Head of caudate nucleus (tissue), 42 donors: ENCODE measurements at places on chromosomes 2 and 18.
A peak's percentile ranks its signal among the peaks of the same experiment; 100 is the strongest.

DNA sequence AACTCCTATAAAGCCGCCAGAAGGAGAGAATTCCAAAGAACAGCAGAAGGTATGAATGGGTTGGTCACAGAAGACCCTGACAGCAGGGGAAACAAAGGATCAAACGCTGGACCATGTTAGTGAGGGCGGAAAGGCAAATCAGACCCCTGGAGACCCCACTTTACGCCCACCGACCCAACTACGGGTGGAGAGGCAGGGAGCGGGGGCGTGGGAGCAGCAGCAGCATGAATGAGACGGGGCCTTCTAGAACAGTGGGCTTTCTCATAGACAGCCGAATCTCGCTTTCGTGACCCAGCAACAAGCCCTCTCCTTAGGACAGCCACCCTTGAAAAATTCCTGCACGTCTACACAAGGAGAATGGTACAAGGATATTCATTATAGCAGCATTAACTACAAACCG lies 191.0 kb downstream of the HDAC4 start:
- peak; percentile 18 for DNase-seq

- no peak for DNase-seq
Observed at GRCh38 chr2:65299246-65299645, 71.6 kb downstream of the ACTR2 start.

DNA sequence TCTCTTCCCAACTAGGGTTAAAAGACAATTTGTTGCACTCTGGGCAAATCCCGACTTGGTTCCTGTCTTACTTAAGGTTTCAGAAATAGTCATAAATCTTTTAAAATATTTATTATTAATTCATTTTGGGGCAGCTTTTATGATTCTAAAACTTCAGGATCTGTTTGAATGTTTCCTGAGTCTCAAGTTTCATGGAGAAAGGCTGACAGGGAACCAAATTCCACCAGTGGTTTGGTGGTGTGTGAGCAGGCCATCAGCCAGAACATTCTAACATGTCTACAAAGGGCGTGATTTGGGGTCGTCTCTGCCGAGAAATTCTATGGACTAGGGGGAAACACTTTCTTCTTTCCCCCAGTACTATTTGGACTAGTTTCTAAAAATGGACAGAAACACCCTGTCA lies 366.4 kb downstream of the ZNF521 start:
- no peak for DNase-seq

DNA sequence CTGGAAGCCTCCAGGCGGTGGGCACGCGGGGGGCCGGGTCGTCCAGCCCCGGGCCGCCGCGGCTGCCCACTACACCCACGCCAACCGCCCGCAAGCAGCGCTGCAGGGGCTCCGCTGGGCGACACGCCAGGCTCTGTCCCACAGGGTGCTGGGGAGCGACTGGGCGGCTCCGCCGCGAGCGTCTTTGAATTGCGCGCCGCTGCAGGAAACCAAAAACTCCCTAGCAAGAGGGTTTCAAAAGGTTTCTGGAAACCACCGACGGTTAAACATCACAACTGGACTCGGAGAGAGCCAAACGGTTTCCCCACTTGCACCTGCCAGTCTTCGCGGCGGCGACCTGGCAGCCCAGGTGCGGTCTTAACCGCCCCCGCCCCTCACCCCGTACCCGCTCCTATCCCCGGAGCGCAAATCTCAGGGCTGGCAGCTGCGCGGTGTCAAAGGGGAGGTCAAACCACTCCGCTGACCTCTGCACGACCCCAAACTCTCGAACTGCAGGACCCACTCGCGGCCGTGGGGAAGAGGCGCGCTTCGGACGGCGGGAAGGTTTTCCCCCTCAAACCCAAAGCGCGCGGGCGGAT lies 1.0 kb downstream of the CXCR4 start:
- DNase-seq = no peak

GRCh38 chr2:152924219-152924618 lies 205.8 kb downstream of the ARL6IP6 start:
- no peak for DNase-seq

DNA sequence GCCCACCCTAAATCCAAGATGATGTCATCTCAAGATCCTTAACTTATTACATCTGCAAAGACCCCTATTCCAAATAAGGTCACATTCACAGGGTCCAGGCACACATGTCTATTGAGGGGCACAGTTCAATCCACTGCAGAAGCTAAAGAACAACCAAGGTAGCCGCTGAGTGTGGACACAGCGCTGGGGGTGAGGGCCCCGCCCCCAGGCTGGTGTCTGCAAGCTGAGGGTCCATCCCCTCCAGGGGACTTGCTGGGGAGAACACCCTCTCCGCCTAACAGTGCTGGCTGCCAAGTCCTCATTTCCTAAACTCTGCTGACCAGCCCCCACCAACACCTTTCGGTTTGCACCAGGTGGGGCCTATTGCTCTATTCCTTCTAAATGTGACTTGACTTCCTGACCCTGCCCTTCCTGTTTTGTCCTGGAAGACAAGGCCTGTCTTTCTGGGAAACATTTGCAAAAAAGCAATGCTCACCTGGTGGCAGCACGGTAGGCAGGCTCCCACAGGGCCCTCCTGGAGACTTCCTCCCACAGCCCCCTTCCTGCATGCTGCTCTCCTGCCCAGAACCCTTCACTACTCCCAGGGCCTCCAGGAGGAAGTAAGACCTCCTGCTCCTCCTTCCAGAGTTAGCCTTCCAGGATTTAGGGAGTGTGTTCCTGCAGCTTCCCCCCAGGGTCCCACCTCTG lies 24.4 kb upstream of the TEX44 start:
- DNase-seq = no peak
